ENCODE measurements at places on chromosomes 3 and 15.

- DNase-seq = no peak
These were observed 17.0 kb downstream of the LRCH3 start for GRCh38 chr3:197807969-197808587.

GRCh38 chr3:162370141-162370540, 873.5 kb downstream of the OTOL1 start:
- no peak for DNase-seq

- DNase-seq = no peak
These were observed 44.5 kb upstream of the BOC start for GRCh38 chr3:113166719-113167492.

- no peak for DNase-seq
These were observed 100.2 kb downstream of the GHSR start for GRCh38 chr3:172347895-172348679.

GRCh38 chr15:73787621-73788020, 34.5 kb upstream of the INSYN1 start:
- no peak for DNase-seq

GRCh38 chr15:50278496-50278895, 13.0 kb upstream of the HDC start:
- no peak for DNase-seq

DNA sequence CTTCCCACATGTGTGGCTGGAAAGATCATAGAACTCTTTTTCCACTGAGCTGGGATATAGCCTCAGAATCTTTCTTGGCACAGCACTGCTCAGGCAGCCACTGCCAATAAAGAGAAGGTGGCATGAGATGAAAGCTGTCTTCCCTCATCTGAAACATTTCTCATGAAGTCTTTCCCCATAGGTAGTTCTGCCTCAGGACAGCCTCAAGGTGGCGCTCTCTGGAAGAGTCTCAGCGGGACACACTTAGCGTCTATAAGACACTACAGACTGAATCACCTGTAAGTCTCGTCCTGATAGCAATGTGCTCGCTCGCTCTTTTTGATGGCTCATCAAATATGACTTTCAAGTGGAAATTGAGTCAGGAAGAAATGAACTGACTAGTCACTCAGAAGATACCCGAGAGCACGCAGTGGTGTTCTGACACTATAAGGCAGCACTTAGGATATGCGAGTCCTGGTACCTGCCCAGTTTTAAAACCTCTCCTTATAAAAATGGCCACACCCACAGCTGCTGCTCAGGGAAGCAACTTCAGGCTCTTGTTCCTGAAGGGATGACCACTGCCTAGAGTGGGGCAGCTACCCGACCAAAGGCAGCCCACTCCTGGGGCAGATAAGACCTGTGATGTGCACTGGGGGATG, 269.5 kb downstream of the SUCLG2 start:
- DNase-seq = no peak

GRCh38 chr3:71062952-71063772, 520.4 kb downstream of the FOXP1 start:
- no peak for DNase-seq

DNA sequence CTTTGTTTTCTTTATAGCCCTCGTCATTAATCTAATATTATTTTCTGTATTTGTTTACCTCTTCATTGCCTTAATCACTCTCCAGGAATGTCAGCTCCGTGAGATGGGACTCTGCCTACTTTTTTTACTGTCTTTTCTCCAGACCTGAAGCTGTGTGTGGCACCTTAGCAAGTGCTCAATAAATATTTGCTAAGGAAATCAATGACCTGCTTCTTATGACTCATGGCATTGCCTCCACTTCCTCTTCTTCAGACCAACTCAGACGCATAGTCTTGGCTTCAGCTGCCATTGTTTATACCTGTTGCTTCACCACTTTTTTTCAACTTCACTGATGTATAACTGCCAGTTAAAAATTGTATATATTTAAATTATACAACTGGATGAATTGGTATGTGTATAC, 218.5 kb upstream of the CMC1 start:
- DNase-seq = no peak

DNA sequence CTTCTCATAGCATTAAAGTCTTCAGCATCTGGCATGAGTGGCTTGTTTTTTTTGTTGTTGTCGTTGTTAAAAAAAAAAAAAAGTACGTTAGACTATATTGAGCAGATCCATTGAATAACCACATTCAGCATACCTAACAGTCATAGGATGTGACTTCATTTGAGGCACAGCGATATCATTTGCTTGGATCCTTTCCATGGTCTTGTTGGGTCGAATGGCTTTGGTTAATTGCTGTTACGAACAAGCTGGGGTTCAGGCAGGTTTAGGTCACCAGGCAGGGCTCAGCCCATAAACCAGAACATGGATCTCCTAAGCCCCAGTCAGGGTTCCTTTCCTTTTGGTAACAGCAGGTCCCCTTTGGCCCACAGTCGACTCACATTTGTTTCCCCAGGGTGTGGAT, 76.2 kb downstream of the POLR2M start:
- DNase-seq = no peak

- no peak for DNase-seq
These were observed 284.8 kb upstream of the CFAP20DC start for GRCh38 chr3:59334585-59334984.

- DNase-seq = peak; percentile 90
These were observed 21.6 kb upstream of the PLXNA1 start for GRCh38 chr3:126961191-126961790.

DNA sequence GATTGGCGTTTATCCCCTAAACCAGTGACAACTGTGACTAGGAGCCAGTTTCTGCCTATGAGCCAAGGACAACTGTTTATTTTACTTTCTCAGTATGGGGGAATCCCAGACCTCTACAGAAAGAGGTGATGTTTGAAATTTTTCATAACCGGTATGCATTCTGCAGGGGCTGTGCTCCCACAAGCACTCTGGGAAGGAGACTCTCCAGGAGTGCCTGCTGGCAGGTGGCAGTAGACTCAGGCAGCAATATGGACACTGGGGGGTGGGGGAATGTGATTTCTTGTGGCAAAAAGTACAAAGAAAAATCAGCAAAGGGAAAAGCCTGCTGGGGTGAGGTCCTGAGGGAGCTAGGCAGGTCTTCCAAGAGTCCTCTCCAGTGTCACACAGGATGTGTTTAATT, 5.9 kb downstream of the TGM4 start:
- DNase-seq = no peak

- no peak for DNase-seq
These were observed 138.9 kb downstream of the IGF1R start for GRCh38 chr15:98787194-98787593.

DNA sequence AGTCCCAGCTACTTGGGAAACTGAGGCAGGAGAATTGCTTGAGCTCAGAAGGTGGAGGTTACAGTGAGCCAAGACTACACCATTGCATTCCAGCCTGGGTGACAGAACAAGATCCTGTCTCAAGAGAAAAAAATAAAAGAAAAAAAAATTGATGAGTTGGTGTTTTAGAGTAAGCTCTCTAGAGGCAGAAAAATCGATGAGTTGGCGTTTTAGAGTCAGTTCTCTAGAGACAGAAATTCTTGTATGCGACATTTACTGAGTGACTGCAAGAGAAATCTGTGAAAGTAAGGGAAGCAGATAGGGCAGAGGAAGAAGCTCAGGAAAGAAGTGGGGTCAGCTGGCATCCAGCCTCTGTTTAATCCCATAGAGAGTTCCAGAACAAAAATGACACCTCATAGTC, 298.7 kb upstream of the ARRDC4 start:
- DNase-seq = no peak

DNA sequence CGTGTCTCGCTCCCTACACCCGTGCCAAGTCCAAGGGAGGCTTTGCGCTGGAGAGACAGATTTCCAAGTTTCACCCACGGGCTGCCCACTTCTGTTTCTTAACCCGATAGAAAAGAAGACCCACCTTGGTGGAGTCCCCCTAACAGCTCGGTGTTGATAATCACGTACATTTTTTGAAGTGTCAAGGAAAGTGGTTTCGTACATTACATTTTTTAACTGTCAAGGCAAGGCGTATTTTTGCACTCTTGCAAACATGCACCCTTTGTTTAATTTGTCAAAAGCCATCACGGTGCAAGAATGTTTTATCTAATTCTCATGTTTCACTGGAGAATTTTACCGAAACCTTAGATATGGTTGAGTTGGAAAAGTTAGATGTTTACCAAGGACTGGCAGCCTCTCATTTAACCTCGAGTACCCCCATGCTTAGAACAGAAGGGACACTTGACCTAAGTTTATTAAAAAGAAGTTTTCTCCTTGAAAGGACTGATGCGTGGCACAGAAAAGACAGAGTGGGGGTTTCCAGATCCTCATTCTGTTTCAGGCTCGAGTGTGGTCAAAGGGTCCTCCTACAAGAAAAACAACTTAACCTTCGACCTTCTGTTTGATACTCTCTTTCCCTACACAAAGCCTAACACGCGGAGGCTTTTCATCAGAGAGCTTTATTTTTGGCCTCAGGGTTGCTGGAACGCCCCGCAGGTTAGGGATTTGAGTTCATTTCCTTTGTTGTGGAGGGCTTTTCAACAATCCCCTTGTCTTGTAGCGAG, 882 bp downstream of the GXYLT2 start:
- no peak for DNase-seq

DNA sequence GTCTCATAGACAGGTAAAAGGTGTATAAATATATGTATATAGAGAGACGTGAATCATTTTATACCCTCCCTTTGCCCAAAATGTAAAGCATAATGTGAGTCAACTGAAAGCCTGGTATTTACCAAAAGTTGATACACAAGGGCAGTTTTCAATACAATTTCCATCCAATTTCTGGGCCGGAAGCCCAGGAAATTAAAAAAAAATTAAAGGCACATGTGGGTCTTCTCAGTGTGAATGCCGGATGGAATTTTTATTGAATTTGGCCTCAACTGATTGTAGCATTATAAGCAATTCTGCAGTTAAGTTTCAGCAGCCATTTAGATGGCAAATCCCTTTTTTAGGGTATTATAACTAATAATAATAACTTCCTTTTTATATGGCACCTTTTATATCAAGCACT, 3.3 kb upstream of the CNTN3 start:
- no peak for DNase-seq

DNA sequence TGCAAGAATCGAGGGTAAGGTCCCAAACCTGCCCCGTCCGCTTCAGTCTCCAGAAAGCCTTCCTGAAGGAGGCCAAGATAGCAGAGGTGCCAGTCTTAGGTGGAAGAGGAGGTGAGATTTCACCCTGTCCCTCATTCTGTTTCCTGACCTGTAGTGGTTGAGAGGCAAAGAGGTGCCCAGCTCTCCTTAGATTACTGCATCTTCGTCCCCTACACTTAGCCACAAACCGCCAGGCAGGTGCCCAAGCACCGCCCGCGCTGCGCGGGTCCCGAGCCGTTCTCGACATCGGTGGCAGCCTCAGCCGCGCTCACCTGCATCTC, 23.8 kb upstream of the POLG start:
- no peak for DNase-seq

- no peak for DNase-seq
These were observed 59.1 kb upstream of the TLE3 start for GRCh38 chr15:70156671-70157271.

- no peak for DNase-seq
These were observed 45.4 kb downstream of the AMOTL2 start for GRCh38 chr3:134328846-134329245.

- DNase-seq = no peak
These were observed 34.9 kb downstream of the MORF4L1 start for GRCh38 chr15:78907577-78907976.

GRCh38 chr15:72591361-72591760, 63.1 kb upstream of the GOLGA6B start:
- DNase-seq = no peak

DNA sequence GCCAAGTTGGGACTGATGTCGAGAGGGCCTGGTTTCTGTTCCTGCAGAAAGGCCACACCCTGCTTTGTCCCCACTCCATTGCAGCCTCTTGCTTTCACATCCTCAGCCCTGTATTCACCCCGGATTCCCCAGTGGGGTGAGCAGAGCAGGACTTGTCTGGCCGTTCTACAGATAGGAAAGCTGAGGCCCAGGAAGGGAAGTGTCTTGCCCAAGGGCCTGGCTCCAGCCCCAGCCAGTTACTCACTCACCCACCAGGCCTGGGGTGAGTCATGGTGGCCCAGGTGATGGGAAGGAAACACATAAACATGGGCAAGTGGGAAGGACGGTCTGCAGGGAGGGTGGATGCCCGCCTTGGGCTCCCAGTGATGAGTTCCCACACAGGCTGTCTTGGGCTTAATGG, 6.1 kb upstream of the DUSP7 start:
- DNase-seq = no peak

DNA sequence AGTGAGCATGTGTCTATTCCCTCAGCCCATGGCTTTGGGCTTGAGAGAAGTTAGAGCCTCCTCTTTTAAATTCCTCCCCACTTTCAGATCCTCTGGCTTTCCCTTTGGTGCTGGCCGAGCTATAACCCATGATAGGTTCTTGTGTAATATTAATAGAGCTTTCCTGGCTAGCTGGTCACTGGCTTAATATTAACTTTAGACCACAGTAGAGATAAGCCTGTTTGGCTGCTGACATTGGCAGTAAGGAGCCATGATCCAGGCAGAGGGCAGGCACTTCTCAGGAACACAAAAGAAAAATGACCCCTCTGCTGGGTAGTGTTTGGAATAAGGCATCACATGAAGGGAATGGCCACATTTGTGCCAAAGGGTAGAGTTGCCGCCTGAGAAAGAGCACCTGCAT, 65.4 kb upstream of the UMPS start:
- DNase-seq = no peak

DNA sequence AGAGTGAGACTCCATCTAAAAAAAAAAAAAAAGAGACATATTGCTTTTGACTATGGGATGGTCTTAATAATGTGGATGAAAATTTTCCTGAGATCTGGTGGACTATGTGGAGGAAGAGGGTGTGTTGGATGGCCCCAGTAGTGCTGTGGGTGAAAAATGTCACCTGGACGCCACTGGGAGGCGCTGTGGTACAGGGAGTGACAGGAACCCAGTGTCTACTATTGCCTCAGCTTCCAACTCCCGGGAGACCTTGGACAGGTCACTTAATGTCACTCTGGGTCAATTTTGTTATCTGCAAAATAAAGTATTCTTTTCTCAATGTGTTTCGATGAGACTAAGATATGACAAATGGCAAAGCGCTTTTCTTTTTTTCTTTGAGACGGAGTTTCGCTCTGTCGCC, 27.7 kb upstream of the DCP1A start:
- DNase-seq = no peak

- no peak for DNase-seq
These were observed 26.7 kb downstream of the ABHD2 start for GRCh38 chr15:89114990-89115389.

GRCh38 chr3:42875325-42876151, at the start of gene CYP8B1:
TSS of gene CYP8B1 (minus strand) at chr3:42875879. CDS start at chr3:42875816, 63 bp downstream.
- DNase-seq = no peak

DNA sequence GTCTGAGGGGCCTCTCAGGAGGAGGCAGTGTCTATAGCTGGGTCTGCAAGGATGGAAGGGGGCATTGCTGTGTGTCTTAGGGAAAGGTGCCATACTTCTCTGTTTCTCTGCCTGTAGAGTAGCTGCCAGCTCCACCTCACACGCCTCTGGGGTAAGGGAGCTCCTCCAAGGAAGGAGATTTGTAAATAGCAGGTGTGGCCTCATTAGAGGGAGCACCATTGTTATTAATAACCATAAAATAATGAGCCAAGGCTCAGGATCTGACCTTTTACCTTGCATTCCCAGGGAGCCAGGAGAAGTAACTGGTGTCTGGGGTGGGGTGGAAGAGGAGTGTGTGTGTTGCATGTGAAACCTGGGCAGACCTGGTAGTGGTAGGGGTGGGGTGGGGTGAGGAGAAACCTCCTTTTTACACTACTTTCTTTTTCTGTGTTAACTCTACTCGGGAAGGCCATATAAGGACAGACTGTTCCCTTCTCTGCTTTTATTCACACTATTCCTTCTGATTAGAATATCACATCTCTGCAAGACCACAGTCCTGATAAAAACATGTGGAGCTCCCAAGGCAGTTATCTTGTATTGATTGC, 2.2 kb upstream of the C15orf39 start:
- DNase-seq = no peak
